ENCODE measurements at places on chromosomes 1 and 21.

DNA sequence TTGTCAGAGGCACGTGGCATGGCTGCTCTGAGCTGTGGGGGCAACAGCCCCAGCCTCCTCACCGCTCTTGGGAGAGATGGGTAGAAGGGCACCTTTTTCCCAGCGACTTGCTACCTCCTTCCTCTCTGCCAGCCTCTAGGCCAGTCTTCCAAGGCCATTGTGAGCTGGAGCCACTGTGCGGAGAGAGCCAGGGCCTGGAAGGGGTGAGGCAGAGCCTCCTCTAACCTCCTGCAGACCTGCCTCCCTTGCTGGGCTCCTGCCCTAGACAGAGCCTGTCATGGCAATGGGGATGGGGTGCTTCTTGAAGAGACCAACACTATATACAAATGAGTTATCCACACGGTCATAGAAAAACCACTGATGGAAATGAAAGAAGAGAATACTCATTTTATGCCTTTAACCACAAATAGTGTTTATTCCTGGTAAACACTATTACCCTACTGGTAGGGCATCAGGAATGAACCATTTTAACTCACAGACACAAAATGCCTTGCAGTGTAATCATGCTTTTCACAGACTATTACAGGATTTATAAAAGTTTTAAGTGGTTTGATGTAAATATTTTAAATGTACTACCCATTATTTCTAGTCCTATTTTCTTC, 5.0 kb upstream of the IGFN1 start:
- no peak for DNase-seq

- no peak for DNase-seq
Observed at GRCh38 chr1:105730701-105731100, 1325.8 kb upstream of the PRMT6 start.

DNA sequence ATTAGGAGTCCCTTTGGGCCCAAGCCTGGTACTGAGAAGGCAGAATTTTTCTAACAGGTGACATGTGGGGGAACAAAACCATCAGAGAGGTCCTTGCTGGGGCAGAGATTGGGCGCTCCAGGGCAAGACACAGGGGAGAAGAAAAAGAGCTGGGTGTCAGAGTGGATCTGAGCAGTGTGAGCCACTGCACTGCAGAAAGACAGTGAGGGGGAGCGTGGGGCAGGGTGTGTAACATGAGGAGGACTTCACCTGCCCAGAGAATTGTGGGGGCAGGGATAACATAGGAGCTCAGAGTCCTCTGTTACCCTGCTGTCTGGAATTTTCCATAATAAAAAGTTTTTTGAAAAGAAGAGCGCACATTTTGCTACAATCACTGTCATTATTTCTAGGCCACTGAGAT, 25.5 kb upstream of the CSF3R start:
- no peak for DNase-seq

- DNase-seq = no peak
Observed at GRCh38 chr1:171403393-171403792, 81.9 kb upstream of the PRRC2C start.

DNA sequence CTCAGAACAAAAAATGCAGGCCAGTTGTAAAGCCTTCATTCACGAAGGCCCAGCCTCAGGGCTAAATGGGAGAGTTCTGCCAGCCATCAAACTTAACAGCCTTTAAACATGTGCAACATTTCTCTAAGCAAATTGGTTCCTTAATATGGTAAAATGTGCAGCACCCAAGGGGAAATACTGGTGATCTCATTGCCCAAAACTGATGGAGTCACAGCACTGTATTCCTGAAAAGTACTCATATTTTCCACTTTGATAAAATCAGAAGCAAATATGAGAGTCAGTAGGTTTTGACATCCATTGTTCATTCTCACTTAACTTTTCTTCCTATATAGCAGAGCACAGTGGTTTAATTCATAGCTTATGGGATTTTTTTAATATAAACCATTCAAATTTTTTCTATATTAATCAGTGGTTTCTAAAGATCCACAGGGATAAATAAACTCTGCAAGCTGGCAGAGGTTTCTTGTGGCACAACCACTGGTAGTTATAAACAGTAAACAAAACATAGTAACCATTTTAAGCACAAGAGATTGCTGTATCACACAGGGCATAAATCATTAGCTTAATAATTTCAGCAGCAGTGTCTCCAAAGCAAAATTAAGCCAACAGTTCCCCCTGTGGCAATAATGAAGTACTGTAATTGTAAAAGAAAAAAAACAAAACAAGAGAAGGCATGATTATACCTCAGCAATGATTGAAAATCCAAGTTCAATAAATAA, 106.9 kb upstream of the LYPLAL1 start:
- peak; percentile 20 for DNase-seq

GRCh38 chr1:119887427-119887826, 8.9 kb downstream of the ADAM30 start:
- DNase-seq = no peak

DNA sequence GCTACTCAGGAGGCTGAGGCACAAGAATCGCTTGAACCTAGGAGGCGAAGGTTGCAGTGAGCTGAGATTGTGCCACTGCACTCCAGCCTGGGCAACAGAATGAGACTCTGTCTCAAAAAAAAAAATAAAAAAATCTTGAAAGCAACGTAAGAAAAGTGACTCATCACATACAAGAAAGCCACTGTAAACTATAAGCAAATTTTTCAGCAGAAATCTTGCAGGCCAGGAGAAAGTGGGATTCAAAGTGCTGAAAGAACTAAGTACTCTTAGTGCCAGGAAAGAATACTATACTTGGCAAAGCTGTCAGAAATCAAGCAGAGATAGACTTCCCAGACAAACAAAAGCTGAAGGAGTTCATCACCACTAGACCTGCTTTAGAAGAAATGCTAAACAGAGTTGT, 4.4 kb upstream of the HMGN1 start:
- no peak for DNase-seq

DNA sequence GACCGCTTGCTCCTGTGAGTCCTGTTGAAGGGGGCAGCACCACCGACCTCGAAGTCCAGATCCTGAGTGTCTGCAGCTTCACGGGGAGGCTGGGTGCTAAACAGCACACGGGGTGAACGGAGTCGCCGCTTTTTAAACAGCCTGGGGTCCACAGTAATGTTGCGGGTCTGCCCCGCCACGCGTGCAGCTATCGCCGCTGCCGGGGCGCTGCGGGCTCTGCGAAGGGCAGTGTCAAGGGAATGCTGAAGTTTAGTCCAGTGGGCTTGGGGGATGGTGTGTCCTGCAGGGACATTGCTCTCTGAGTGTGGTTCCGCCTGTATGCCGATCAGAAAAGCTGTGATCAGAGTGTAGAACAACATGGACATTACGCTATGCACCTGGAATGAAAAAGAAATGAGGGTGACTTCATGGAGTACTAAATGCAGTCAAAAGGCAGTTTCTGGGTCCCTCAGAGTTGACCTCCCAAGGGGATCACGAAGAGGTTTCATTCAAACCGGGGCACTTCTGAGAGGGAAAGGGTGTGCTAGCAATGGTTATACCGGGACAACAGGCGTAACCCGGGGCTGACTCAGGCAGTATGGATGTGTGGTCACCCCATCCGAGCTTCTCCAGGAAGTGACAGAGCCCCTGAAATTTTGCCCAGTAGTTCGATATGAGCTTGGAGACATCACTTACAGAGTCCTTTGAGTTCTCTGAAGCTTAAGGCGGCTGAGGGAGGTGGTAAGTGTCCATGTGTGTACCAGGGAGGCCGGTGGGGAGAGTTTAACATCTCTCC, 51.4 kb downstream of the NGF start:
- DNase-seq = no peak

GRCh38 chr1:163509114-163509513, 187.4 kb downstream of the NUF2 start:
- DNase-seq = no peak

DNA sequence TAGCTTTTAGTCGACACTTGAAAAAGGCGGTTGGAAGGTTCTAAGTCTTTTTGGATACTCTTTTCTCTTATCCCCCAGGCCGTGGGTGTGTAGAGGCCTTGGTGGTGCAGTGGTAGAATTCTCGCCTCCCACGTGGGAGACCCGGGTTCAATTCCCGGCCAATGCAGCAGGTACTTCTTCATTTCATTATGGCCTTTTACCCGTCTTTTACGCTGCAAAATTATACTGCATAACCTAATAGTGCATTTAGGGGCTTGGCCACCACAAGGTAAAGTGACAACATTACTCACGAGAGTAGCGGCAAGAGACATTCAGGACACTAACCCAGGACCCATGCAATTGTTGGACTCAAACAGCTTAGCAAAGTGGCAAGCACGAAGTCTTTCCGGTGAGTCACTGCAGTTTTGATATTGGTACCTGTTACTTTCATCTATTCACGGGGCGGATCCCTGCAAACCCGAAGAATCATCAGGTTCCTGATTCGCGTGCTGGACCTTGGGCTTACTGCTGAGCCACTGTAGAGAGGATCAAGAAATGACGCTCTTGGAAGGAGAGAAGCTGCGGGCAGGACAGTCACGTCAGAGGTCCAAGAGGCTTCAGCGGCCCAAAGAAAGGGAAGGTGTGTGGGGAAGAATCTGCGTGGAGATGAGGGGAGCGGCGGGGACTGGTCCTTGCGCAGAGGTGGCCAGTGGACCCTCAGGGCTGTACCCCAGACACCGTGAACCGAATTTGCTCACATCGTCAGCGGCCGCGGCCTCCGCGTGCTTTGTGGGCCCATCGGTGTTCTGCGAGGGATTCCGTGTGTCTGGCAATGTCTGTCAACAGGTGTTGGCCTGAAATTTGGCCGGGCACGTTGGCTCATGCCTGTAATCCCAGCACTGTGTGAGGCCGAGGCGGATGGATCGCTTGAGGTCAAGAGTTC, 12.9 kb upstream of the RNU1-4 start:
- peak; percentile 86 for DNase-seq

GRCh38 chr1:236765831-236766230, 29.3 kb upstream of the MTR start:
- no peak for DNase-seq

DNA sequence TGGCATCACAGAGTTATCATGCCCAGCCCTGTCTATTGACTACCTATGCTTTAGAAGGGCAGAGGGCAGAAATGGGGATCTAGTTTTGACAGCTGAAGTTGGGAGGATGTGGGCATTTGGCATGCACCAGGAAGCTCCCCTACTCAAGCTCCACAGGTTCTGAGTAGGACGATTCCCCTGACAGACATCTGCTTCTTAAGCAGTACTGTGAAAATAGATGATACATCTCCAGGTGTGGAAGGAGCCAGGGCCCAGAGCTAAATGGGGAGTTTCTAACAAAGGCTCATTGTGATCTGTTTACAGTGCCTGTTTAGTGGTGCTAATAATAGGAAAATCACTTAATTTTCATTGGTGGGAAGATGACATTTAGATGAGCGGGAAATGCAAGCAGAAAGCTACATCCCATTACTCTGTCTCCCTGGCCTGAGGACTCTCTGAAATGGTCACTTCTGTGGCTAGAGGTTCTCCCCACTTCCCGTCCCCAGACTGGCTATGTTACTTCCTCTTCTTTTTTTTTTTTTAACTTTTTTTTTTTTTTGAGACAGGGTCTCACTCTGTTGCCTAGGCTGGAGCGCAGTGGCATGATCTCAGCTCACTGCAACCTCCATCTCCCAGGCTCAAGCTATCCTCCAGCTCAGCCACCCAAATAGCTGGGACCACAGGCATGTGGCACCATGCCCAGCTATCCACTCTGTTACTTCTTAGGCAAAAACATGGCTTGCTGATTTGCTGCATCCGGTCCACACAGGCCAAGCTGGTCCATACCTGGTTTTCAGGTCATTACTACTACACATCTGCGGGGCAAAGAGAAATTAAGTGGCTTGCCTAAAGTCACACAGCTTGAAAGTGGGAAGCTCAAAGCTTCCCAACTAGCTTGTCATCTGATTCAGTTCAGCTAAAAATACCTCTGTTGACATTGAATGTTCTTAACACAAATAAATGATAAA, 23.2 kb upstream of the CNIH3 start:
- DNase-seq = peak; percentile 25

DNA sequence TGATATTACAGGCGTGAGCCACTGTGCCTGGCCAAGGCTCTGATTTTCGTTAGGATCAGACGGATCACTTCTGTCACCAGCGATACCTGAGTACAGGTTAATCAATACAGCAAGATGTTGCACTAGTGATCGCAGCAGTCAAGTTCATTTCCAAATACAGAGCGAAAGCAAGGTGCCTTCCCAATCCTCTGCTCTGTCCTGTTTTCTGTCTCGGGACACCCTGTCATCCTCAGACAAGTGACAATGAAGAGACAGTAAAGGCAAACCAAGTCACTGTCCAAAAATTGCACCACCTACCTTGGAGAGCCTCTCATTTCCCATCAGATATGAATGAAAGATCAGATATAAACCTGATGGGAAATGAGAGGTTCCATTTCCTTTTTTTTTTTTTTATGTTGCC, 5.6 kb upstream of the CLDN14 start:
- no peak for DNase-seq

DNA sequence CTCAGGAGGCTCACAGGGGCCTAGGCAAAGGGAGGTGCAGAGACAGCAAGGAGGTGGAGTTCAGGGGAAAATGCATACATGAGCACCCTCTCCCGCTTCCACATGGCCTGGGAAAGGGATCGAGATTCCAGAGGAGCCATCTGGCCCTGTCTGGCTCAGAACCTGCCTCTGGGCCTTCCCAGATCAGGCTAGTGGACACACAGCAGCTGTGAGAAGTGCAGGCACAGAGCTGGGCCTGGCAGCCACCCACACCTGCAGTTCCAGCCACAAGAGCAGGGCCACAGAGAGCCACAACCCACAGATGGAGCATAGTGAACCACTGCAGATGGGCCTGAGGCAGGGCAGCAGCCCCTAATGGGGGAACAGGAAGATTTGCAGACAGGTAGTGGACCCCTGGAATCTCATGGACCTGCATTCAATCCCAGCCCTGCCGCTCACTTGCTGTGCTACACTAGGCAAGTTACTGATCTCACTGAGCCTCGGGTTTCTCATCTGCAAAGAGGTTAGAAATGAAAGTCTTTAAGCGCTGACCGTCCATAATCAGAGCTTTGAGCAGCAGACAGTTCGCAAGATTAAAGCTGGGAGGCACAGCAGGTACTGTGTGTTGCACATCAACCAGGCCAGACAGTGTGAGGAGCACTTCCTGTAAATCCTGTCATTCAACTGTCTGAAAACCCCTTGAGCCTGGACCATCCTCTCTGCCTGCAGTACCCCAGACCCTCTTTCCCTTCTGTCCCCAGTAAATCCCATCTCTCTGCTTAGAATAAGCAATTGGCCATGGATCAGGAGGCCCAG, 58.0 kb downstream of the MATN1 start:
- DNase-seq = no peak

GRCh38 chr1:147895123-147895522, 7.5 kb upstream of the GJA8 start:
- DNase-seq = no peak

DNA sequence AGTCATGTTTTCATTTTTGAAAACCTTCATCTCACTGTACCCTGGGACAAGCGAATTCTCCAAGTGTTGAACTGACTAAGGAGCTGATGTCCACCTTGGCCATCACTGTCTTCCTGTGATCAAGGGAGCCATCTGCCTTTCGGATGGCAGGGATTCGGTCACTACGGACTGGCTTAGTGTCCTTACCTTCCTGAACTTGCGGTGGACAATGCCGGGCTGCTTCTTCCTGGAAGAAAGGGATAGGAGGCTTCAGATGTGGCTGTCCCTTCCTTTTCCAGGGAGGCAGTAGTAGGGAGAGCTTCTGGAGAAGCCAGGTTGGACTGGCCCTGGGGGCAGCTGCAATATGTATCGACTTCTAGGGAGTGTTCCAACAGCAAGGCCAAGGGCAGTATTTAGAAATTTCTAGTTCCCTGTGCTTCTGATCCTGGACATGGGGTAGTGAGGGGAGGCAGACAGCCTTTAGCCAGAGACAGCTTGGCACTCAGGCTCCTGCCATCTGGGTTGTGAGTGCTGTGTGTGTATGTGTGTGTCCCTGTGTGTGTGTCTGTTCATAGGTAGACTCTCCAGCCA, 114.6 kb downstream of the IER5 start:
- DNase-seq = no peak

GRCh38 chr1:245969283-245969682, 537.8 kb downstream of the SMYD3 start:
- no peak for DNase-seq
